ENCODE measurements at places on chromosomes 7 and 10.

DNA sequence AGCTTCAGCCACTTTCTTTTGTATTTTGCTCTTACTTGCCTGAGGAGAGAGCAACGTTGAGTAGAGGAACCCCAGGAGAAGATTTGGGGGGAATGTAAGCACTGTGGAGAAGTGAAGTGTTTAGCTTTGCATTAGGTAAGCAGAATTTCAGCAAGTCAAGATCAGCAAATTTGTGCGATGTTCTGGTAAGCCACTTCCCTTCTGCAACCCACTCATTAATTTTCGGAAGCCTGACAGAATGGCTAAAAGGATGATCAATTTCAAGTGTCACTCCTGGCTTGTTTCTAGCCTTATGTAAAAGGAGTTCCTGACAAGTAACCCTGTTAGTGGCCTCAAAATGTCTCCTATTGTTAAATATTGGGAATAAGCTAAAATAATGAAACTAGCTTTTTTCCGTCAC, 48.5 kb upstream of the NXPH1 start:
- no peak for DNase-seq

GRCh38 chr10:49151025-49151445, 17.2 kb upstream of the FAM170B start:
- DNase-seq = no peak

DNA sequence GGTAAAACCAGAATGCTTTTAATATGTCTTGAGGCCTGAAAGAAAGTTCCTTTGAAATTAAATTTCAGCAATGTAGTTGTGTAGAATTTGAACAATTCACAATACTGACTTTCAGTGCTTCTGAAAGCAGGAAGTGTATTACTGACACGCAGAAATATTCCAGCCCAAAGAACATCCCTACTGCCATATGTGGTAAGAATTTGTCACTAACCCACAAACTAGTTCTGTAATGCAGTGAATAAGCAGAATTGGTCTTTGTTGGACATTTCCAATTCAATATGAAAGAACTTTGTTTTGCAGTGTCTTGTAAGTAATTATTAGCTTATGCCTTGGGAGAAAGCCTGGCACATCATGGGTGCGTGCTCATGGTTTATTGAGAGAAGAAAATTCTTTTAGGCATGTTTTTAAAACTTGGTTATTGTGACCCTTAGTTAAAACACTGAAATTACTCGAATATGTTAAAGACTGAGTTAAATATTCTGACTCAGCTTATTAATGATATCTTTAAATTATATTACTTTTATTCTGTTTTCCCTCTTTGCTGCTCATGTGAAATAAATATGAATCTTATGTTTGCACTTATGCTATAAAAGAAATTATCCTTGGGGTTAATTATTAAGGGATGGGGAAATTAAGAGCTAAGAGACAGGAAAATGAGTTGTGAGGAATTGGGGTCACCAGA, 33.4 kb downstream of the PTPN12 start:
- peak; percentile 74 for DNase-seq

DNA sequence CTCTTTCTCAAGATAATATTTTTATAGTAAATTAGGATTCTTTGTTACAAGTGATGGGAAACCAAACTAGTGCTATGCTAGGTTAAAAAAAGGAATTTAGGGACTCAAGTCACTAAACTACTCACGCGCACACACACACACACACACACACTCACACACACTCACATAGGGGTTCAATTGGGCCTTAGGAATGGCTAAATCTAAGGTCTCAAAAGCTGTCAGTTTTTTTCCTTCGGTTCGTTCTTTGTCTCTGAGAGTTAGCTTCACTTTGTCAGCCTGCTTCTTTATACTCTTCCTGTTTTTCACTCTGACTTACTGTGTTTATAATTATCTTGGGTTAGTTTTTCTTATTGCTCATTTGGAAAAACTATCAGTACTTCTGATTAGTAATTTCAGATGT, 138.9 kb downstream of the ADK start:
- DNase-seq = peak; percentile 31

DNA sequence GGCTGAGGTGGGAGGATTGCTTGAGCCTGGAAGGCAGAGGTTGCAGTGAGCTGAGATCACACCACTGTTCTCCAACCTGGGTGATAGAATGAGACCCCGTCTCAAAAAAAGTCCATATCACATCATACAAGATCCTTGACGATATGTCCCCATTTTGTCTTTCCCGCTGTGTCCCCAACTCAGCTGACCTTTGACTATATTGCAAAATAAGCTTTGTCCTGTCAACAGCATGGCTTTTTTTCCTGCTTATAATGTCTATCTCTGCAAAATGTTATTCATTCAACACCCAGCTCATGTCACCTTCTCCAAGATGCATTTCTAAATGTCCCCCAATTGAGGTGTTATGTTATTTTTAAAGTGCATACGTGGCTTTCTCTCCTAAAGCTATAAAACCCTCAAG, 136.0 kb upstream of the KAT6B start:
- DNase-seq = no peak

GRCh38 chr7:154644366-154644765, 358.6 kb downstream of the PAXIP1 start:
- DNase-seq = no peak

GRCh38 chr7:83161186-83161585, 1.5 kb downstream of the PCLO start:
- DNase-seq = no peak

DNA sequence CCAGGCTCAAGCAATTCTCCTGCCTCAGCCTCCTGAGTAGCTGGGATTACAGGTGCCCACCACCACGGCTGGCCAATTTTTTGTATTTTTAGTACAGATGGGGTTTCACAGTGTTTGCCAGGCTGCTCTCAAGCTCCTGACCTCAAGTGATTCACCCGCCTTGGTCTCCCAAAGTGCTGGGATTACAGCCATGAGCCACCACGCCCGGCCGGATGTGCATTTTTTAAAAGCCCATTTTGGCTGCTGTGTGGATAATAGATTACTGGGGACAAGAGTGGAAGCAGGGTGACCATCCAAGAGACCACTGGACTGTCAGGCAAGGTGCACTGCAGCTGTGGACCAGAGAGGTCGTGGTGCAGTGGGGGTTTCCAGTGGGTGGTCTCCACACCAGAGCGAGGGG, 21.4 kb downstream of the HKDC1 start:
- peak; percentile 56 for DNase-seq

DNA sequence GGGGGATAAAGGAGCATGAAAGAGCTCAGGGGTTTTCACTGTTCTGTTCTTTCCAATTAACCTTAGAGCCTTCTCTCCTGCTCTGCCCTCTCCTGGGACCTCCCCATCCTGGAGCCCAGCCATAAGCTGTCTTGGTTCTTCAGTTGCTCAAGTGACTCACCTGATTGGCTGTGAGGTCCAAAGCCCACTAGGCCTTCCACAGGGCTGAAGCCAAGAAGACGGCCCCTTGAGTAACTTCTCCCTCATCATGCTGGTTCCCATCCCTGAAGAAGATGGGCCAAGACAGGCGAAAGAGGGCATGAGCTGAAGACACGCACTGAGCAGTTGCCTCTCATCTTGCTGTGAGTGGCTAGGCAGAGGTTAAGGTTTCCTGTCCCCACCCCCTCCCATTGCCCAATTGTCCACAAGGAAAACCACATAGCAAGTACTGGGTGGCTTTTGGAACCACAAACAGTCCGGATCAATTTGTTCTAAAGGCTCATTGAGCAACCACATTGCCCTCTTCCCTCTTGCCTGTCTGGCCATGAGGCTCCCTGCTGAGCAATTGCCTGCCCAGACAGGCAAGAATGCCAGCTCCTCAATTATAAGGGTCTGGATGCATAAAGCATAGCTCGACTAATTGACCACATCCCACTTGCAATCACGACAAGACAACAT, 43.9 kb upstream of the GPAM start:
- peak; percentile 95 for DNase-seq

DNA sequence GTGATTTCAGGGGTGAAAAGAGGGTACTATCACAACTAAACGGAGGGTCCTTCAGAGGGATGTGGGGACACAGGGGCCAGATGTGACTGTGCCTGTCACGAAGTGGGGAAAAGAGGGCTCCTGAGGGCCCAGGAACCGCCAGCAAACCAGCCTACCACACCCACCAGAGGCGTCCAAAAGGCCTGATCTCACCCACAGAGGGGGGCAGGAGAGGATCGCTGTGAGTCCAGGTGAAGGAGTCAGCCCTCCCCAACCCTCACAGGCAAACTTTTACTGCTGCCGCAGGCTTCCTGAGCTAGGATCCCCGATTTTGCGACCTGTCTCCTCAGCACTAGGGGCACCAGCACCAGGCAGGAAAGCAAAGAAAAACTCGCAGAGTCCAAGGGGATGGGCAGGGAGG, 64.7 kb downstream of the HIPK2 start:
- DNase-seq = no peak

- DNase-seq = peak; percentile 40
Observed at GRCh38 chr7:139451638-139452037, 31.8 kb downstream of the KLRG2 start.

DNA sequence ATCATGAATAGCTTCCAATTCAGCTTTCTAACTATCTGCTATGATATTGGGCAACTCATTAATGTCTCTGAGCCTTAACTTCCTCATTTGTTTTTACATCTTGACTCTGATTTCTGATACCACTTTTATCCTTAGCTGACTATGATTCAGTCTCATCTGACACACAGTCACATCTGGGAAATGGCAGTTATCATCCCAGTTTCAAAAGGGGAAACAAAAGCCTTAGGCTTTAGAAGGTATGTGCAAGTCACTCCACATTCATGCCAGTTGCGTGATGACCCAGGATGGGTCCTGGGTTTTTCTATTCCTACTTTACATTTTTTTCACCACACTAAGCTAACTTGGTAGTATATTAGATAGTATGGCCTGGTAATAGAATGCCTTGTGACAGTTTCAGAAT, 12.7 kb downstream of the SCIN start:
- no peak for DNase-seq

- DNase-seq = no peak
Observed at GRCh38 chr7:65463184-65463583, 89.5 kb downstream of the ZNF92 start.

GRCh38 chr7:3657206-3657605, 356.2 kb downstream of the SDK1 start:
- DNase-seq = no peak

GRCh38 chr7:44920119-44920518, 34.8 kb upstream of the PURB start:
- no peak for DNase-seq

DNA sequence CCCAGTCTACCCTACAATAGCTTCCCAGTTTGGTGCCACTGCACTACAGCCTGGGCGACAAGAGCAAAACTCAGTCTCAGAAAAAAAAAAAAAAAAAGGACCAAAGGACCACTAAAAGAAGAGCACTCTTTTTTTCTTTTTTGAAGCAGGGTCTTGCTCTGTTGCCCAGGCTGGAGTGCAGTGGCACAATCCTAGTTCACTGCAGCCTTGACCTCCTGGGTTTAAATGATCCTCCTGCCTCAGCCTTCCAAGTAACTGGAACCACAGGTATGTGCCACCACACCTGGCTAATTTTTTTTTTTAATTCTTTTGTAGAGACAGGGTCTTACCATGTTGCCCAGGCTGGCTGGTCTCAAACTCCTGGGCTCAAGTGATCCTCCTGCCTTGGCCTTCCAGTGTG, 14.0 kb downstream of the PLAU start:
- no peak for DNase-seq

DNA sequence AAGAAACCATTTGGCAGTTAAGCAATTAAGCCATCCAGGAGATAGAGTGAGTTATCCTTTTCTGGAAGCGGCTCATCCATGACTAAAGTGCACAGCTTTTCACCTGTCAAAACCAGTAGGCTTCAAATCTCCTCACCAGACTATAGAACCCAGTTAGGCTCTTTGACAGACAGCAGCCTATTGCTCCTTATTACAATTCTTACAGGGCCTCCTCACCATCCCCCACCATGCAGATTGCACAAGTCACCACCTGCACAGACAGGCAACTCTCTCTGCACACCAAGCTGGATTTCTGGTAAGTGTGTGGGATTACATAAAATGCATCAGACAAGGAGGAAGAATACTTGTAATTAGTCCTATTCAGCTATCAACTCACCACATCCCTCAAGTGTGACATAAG, 301.6 kb downstream of the SNX13 start:
- peak; percentile 25 for DNase-seq

GRCh38 chr7:101580596-101580995, 48.5 kb downstream of the MYL10 start:
- no peak for DNase-seq

DNA sequence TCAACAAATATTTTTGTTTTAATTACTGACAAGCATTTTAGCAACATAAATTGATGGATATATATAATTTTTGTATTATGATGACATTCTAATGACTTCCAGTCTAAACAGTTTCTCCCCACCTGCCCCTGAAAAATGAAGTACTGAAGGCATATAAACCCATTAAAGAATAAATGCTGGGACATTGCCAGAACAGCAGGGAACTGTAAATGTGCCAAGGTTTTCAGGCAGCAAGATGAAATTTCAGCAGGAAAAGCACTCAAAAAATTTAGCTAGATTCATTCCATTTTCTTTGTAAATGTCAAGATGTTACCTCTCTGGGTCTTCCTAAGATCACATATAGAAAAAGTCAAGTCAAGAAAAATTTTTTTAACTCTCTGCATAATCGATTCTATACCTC, 11.0 kb upstream of the TLL2 start:
- no peak for DNase-seq

- peak; percentile 57 for DNase-seq
Observed at GRCh38 chr10:110208614-110209453, 1.4 kb downstream of the MXI1 start.

GRCh38 chr7:66720561-66720960, 20.0 kb upstream of the RABGEF1 start:
- DNase-seq = no peak

DNA sequence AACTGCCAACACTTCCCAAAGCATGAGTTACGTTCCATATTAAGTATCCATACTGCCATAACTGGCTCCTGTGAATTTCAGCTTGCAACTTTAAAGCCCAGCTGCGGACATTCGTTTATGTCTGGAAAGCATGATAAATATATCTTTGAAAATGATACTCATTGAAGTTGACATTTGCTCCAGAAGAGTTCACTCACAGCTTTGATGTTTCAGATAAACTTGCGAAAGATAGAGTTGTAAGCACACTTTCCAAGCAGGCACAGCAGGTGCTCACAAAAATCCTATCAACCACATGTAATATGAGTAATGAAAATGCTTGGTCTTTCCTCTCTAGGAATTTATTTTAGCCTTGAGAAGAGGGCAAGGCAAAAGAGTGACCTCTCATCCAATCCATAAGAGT, 4.5 kb downstream of the CHCHD3 start:
- no peak for DNase-seq

DNA sequence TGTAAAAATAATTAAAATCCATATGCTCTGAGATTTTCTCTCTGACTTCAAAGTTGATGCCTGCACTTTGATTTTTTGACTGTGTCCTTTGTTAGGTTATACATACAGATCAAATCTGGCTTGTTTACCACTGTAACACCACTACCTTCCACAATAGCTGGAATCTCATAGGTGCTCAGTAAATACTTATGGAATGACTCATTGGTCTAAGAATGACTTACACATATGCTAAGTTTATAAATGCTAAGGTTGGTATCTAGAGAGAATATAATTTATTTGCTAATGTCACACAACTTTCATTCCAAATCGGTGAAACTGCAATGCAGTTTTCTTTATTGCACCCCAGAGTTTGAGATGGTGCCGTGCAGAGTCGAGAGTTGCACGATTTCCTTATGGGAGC, 578.5 kb downstream of the SH2D4B start:
- DNase-seq = no peak

Measured in fibroblast of mammary gland (primary cell).